ENCODE measurements at places on chromosomes 1 and 21.
A peak's percentile ranks its signal among the peaks of the same experiment; 100 is the strongest.

DNA sequence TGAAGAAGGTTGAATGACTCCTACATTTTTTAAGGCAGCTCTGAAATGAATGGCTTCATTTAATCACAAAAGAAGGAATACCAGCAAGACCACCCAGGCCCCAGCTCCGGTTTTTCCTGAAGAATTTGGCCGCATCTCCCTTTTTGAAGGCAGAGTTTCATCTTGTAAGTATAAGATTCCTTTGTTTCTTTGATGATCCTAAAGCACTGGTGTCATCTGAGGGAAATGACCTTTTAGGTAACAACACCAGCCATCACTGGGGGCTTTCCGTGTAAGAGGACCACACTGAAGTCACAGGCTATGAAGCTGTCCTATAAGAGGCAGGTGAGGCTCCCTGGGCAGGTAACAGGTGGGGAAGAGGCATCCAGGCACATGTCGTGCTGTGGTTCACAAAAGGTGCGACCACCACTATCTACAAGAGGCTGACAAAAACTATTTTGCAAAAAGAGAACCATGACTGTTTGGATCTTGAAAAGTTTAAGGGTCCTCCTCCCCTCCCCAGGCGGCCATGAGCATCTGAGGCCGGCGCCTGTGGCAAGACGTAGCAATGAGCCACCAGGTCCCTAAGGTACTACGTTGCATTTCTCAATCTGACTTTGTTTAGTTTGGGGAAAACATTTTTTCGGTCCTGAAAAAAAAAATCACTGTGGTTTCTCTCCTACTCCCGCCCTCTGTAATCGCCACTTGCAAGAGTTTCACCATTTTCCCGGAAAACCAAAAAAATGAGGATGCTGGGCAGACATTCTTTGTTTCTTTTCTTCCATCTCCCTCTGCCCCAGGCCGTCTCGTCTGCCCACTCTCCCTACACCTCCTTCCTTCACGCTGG lies 46.3 kb upstream of the IRF2BP2 start:
- no peak for DNase-seq

- no peak for DNase-seq
Measured at GRCh38 chr1:155175281-155175926, 1.8 kb downstream of the TRIM46 start.

DNA sequence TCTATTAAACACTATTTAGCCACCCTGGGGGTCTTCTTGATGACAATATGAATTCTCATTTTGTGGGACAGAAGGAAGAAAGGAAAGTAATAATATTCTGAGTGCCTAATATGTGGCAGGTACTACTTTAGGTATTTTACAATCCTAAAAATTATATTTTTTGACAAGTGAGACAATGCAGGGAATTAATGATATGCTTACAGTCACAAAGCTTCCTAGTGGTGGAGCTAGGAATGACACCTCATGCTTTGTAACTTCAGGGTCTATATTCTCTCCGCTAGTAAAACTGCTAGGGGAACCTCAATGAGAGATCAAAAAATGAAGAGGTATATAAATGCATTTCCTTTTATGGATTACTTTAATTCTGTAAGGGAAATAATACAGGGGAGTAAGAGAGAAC lies 44.3 kb downstream of the TPR start:
- no peak for DNase-seq

DNA sequence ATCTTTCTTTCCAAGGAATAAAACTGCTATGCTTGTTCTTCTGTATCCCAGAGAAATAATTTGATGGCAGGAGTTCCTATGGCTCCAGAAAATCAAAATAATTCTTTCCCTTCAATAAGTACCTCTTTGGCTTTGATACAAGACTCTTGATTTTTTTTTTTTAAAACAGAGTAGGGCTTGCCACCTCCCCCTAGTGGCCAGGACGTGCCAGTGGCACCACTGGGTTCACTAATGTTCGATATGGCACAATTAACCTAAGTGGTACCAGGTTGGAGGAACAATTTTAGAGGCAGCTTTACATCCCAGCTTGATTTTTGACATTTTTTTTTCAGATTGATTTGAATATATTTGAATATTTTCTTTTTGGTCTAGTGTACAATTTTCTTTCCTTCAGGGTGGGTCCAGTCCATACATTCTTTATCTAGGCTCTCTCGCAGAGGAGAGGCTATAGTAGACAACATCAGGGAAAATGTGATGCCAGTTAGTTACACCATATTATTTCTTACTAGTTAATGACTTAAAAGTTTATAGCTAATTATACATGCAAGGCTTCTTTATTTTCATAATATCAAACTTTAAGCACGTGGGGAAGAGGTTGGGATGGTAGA lies 330.9 kb downstream of the S1PR1 start:
- peak; percentile 1 for DNase-seq

DNA sequence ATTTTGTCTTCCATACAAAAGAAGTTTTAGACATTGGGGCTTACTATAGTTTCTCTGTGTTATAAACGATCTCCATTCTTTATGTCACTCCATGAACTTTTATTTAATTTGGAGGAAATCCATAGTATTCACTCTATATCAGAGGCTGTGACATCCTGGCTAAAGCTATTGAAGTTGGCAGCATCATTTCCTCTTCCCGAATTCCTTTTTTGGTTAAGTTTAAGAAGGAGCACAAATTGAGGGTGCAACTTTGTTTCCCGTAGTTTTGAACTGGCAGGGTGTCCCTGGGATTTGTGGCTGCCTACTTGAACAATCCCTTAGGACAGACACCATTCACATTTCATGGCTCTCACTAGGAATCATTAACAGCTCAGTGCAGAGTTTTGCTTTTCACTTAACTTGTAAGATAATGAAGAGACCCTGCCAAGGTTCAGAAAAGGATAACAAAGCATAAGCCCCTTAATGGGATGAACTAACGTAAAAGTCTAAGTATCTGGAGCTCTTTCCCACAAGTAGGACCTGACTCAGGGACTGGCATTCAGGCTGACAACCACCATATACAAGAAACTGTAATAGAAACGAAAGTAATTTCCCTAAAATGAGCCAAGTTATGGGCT lies 13.9 kb downstream of the S1PR1 start:
- DNase-seq, result peak; percentile 22

DNA sequence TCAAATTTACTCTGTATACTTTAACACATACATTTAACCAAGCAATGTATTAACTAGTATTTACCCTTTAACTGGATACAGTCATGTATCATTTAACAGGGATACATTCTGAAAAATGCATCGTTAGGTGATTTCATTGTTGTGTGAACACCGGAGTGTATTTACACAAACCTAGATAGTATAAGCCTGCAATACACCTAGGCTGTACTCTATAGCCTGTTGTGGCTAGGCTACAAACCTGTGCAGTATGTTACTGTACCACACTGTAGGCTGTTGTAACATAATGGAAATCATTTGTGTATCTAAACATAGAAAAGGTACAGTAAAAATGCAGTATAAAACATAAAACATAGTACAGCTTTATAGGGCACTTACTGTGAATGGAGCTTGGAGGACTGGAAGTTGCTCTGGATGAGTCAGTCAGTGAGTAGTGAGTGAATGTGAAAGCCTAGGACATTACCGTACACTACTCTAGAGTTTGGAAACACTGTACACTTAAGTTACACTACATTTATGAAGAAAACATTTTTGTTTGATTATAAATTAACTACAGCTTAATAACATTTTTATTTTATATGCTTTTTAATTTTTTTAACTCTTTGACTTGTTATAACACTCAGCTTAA lies 21.3 kb downstream of the RGS4 start:
- DNase-seq, result peak; percentile 60

GRCh38 chr21:21101911-21102310 lies 103.7 kb downstream of the NCAM2 start:
- DNase-seq, result peak; percentile 71

GRCh38 chr1:63669151-63669961 lies 76.1 kb downstream of the PGM1 start:
- DNase-seq, result no peak

DNA sequence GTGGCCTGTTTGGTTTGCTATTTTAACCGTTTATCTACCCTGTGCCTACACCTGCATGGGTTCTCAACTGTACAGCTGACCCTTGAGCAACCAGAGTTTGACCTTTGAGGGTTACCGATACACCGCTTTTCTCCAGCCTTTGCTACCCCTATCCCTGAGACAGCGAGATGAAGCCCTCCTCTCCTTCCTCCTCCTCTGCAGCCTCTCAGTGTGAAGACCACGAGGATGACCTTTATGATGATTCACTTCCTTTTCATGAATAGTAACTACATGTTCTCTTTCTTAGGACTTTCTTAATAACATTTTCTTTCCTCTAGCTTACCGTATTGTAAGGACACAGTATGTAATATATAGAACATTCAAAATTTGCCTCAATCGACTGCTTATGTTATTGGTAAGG lies 14.5 kb upstream of the RNF187 start:
- peak; percentile 23 for DNase-seq

DNA sequence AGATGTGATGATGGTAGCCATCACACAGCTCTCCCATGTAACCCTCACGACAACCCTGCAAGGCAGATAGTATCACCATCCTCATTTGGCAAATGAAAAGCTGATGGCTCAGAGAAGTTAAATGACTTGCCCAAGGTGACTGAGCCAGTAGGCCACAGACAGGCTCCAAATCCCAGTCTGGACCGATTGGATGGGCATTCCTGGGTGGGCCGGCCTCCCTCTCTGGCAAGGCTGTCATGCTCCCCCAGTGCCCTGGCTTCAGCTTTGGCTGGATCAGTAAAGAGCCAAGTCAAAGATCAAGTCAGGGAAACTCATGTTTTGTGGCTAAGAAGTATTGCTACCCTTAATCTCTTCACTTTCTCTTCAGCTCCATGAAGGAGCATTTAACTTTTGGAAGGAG lies 41.2 kb downstream of the CDCP2 start:
- no peak for DNase-seq

GRCh38 chr1:218392780-218393179 lies 47.6 kb downstream of the TGFB2 start:
- no peak for DNase-seq

GRCh38 chr1:39839651-39840050 lies 43.7 kb downstream of the TRIT1 start:
- no peak for DNase-seq

DNA sequence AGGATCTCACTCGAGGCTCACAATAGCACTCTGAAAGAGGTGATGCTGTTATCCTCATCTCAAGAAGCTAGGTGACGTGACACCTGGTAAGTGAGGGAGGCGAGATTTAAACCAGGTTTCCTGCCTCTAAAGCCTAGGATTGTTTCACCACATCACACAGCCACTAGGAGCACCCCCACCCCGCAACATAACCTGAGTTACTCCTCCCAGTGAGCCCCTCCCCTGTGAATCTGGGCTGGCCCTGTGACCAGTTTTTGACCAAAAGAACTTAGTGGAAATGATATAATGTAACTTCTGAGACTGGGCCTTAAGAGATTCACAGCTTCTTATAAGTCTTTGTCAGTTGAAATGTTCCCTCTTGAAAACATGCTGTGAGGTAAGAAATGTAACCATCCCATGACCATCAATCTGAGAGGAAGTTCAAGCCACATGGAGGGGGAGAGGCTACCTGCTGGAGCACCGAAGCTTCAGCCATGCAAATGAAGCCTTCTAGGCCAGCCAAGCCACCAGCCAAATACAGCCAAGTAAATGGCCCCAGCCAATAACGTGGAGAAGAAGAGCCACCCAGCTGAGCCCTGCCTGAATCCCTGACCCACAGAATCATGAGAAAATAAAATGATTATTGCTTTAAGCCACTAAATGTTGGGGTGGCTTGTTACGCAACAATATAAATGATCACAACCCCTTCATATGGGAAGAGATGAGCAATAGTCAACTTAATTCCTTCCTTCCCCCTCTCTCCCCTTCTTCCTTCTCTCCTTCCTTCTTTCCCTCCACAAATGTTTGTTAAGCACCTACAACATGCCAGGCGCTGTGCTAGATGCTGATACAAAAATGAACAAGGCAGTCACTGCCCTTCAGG lies 61.0 kb upstream of the FAM20B start:
- DNase-seq, result no peak

DNA sequence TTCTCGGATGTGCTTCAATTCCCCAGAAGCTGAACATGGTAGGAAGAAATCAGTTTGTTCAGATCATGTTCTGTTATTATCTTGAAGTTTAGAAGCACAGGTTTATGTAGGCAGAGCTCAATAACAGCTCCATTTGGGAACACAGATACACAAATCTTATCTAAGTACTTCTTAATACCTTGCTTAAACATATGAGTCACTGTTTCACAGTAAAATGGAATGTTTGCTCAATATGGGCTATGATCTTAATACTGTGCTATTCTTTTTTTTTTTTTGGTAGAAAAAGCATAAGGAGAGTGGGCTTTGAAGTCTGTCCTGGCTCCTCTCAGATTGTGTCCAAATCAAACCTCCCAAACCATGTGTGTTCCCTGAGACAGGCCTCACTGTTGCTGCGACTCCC lies 13.4 kb downstream of the PROK1 start:
- DNase-seq, result peak; percentile 76

DNA sequence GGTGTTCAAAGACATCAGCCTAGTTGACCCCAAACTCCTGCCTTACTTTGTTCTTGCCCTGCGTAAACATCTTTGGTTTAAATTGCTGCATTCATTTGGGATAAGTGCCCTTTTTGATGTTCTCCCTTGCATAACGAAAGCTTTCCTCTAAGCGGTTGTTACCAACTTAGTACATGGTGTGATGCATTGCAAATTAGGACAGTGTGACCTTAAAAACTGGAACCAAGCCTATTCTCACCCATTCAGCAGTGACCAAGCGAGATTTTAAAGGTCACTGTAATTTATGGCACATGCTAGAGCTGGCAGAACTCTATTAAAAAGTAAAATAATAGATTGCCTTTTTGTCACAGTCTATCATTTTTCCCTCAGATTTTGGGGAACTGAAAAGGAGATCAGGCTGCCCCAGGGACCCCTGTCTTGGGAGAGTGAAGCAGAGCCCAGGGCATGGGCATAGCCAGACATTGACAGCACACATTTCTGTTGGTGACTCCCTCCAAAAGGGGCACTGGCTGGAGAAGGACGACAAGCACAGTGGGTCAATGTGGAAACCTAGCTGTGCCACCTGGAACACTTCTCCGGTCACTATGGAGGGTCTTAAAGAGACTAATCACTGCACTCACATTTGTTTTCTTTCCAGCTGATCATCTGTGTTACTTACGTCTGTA lies 63.9 kb downstream of the KCNK1 start:
- DNase-seq, result no peak

- DNase-seq, result no peak
Measured at GRCh38 chr1:9848022-9848421, 24.3 kb upstream of the CLSTN1 start.

GRCh38 chr1:67618285-67619018 lies 66.5 kb upstream of the GADD45A start:
- peak; percentile 94 for DNase-seq

DNA sequence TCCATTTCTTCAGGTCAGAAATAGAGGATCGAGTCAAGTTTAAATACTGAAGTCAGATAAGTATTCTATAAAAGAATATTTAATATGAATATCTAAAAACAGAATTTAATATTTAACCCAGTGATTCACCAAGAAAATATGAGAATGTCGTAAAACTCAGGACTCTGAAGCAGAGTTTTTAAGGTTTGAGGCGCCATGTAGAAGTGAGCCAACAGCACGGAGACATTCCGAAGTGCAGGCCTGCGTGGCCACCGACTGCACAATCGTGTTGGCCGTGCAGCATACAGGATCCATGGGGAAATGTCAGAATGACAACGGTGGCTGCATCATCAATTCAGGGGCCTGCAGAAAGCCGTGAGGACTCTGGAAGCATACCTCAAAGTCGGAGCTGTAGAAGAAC lies 23.4 kb downstream of the MRAP start:
- DNase-seq, result no peak

GRCh38 chr21:45537746-45538291 lies 4.4 kb downstream of the SLC19A1 start:
- DNase-seq, result no peak

Data from astrocyte (in vitro differentiated cells and primary cell).